ENCODE measurements at places on chromosomes 1 and 21.

GRCh38 chr1:112565800-112566199 lies 53.1 kb downstream of the ST7L start:
- DNase-seq: no peak

GRCh38 chr21:38798481-38798882 lies 7.2 kb upstream of the ETS2 start:
- no peak for DNase-seq

GRCh38 chr1:183289051-183289496 lies 103.0 kb downstream of the LAMC2 start:
- DNase-seq: no peak

DNA sequence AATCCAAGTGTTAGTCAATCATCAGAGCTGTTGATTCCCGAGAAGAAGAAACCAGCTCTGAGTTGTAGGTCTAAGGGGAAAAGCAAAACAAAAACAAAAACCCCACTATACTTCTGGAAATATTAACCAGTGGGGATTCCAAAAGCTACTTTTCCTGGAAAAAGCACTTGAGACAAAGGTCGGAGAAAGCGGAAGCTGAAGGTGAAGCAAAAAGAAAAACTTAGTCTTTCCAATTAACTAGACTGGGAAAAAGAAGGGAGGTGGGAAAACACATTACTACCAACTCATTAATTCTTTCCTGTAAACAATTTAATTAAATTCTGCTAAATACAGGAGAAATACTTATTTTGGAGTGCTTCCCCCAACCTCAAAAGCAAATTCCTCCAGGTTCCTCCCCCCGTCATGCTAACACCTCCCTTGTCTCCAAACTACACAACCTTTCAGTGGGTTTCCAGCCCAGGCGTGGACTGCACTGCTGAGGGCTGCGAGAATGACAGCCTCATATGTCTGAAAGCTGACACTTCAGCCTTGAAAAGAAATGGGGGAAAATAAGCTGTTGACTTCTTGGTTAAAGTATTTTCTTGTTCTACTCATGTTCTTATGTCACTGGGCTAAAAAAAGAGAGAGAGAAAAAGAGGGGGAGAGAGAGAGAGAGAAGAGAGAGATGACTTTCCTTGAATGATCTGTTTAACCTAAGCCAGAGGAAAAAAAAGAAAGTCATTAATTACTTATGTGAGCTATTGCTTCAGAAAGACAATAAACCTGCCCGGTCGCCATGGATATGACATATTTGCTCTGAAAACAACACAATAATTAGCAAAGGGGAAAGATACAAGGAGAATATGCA lies 5.1 kb downstream of the CASZ1 start:
- DNase-seq: no peak

DNA sequence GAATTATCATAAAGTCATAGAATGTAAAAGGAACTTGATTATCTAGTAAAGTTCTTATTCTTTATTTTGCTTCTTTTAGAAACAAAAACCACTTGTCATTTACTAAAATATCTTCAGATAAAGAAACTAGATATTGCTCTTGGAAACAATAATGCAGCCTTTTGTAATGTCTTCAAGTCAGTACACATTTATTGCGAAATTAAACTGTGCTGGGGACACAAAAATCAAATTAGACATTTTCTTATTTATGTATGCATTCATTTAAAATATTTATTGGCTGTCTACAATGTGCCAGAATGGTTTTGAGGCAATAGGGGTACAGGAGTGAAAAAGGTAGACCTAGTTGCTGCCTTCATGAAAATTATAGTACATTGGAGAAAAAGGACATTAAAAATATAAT lies 201.1 kb downstream of the GRIK1 start:
- no peak for DNase-seq
